ENCODE measurements at places on chromosomes 5 and 9. TPM values are rescaled to one million over a fixed set of nuclear protein-coding genes. Genes with fewer than 3 reads are reported as not detected.
A peak's percentile ranks its signal among the peaks of the same experiment; 100 is the strongest.

DNA sequence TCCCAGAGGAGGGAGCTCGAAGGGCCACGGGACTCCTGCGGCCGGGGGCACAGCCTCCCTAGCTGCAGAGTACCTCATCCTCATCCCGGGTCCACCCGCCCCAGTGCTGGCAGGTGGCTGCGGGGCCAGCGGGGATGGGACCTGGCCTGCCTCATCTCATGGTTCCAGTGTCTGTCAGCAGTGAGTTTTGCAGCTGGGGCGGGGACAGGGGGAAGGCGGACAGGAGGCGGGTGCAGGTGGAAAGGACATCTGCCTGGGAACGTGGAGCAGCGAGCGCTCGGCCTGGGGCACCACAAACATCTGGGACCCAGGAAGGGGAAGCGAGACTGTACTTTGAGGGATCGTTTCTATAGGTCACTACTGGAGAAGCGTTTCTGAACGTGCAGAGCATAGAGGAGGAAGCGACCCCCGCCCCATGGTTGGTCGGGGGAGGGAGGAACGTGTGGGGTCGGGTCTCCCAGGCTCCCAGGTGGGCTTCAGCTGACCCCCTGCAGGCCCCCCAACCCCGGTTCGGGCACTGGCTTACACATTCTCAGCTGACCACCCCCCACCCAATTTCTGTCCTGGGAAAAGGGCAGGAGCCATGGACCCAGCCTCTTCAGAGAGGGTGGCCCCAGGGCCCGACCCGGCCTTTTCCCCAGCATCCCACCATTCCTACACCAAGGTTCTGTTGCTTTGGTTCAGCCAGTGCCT is 56.5 kb upstream of the NOTCH1 start:
- DNase-seq = no peak

GRCh38 chr5:343461-344401 is 22.2 kb downstream of the AHRR start:
- DNase-seq = peak; percentile 54

- no peak for DNase-seq
Observed at GRCh38 chr5:149400304-149400703, 21.2 kb upstream of the IL17B start.

DNA sequence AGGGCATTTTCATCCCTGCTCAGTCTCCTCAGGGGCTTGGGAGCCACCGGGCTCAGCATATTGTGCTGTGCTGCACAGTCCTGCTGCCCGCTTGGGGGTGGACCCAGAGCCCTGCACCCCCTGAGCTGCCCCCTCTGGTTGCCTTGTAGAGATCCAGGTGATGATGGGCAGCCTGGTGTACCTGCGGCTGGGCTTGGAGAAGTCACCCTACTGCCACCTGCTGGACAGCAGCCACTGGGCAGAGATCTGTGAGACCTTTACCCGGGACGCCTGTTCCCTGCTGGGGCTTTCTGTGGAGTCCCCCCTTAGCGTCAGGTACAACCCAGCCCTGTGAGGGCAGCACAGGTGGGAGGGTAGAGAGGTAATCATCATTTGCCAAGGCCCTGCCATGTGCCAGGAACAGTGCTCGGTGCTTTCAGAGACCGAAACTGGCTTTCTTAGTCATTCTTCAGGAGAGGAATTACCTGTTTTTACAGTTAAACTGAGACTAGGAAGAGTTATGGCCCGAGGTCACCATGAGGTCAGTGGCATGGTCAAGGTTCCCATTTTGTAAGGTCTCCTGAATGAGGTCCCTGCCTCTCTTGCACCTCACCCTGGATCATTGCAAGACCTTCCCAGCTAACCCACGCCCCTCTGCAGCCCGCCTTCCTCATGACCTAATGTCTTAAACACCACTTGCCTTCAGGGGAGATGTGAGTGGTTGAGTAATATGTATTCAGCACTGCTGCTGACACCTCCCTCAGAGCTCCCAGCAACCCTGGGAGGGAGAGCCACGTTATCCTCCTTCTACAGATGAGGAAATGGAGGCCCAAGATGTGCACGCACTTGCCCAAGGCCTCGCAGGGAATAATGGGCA is 7.5 kb downstream of the NHP2 start:
- peak; percentile 51 for DNase-seq

The TPD52L3 gene
- not detected for polyA plus RNA-seq

DNA sequence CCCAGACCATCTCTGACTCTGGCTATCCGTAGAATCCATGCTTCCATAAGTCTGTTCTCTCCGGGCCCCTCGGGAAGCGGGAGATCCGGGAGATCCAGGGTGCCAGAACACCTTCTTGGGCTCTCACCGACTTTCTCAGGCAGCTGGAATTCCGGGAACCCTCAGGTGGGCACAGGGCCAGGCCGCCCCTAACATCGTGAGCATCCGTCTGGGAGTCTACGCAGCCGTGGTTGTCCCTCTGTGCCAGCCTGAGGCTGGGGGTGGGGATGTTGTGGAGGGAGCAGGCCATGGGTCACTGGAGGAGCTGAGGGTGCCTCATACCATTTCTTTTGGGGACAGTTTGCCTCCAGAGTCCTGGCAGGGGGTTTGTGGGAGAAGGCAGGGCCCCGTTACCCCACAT is 92.3 kb upstream of the COL5A1 start:
- no peak for DNase-seq

GRCh38 chr5:82298668-82299067 is 20.5 kb upstream of the RPS23 start:
- DNase-seq = no peak

- no peak for DNase-seq
Observed at GRCh38 chr5:80225934-80226326, 29.9 kb downstream of the SERINC5 start.

- DNase-seq = peak; percentile 58
Observed at GRCh38 chr9:110623462-110624025, 44.0 kb upstream of the SVEP1 start.

DNA sequence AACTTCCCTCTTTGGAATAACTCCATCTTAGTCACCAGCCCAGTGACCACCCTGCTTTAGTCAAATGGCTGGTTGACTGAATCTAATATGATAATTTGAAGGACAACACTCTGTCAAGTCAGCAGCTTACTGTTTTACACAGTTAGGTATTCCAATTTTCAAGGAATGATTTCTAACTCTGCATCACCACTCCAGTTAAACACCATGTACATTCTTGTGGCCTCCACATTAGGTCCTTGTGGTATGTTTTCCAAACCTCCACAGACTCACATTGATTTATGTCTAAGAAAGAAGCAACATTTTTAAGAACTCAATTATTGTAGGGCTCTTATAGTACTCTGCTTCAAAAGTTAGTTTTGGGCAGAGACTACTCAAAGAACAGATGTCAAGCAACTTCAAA is 110.7 kb downstream of the TLE1 start:
- DNase-seq = no peak

The C5orf22 gene
- polyA plus RNA-seq = 31.8 TPM

- no peak for DNase-seq
Observed at GRCh38 chr5:1490376-1490775, 33.4 kb downstream of the LPCAT1 start.

Measured in renal pelvis (tissue), 12 donors.